ENCODE measurements at places on chromosomes 6 and 20.

DNA sequence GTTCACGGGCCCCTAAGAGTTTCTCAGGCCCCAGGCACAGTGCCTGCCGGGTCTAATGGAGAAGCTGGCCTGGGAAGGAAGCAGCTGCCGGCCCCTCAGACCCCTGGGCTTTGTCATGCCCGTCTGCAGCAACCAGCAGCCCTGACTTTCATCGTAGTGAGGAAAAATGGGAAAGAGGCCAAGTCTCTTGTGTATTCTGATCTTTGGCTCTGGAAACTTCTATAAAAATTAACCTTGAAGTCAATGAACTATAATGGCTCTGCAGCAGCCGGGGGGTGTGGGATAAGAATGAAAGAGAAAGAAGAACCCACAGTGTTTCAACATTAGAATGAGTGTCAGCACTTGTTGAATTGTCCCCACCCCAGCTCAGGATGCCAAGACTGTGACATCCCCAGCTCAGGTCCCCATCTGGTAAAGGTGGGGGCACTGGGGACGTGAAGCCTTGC, 12.9 kb downstream of the TGM2 start:
- DNase-seq = no peak

- peak; percentile 74 for DNase-seq
Measured at GRCh38 chr6:3732345-3733141, 19.0 kb downstream of the PXDC1 start.

- DNase-seq = no peak
Measured at GRCh38 chr6:44223319-44224028, at the start of gene SLC29A1. SLC29A1 (plus strand) TSS chr6:44223595; CDS start chr6:44227314, 3,719 bp downstream.

DNA sequence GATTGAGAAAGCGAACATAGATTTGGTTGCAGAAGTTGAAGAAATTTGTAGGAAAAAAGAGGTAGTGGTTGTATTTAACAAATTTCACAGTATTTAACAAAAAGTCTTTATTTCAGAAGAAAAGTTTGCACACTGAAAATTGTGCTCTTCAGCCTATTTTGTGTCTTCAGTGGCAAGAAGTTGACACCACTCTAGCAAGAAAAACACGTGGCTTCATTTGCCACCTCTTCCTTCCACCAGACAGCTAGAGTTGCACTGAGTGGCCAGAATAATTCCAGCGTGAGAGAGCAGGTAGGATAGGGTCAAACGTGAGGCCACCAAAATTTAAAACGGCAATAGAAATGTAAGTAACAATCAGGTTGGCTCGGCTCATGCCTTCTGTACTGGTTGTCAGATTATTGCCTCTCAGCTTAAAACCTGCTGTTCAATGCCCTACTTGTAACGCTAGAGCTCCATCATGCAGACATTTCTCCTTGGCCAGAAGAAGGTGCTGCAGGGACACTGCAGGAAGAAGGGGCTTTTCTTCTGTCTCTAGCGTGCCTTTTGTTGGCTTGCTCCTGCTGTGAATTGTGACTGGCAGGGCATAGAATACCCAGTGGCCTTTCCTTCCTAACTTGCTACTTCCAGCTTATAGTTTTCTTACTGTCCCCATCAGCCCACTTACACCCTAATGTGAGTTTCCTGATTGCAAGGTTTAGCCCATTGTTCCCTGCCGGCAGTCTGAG, 12.1 kb downstream of the TRAPPC3L start:
- DNase-seq = no peak

DNA sequence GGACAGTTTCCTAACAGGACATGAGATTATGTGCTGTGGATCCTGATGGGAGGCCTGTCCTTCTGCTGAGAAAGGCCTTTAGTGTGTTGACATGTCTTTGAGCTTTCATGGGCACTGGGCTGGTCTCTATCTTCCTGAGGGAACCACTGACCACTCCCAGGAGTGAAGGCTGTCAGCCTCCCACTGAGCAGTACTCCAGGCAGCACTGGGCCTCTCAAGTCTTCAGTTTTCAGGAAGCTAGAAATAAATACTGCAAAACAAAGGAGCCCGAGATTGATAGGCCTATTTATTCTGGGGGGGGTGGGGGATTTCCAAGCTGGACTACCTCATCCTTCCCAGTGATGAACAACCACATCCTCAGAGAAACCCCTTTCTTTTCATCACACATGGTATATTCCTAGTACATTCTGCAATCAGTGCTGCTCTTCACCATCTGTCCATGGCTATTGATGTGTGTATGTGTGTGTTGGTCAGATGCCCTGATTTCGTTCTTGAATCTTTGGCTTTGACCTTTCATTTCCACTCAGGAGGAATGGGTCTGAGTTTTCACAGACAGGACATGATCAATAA, 180.9 kb upstream of the SPTLC3 start:
- DNase-seq = no peak

DNA sequence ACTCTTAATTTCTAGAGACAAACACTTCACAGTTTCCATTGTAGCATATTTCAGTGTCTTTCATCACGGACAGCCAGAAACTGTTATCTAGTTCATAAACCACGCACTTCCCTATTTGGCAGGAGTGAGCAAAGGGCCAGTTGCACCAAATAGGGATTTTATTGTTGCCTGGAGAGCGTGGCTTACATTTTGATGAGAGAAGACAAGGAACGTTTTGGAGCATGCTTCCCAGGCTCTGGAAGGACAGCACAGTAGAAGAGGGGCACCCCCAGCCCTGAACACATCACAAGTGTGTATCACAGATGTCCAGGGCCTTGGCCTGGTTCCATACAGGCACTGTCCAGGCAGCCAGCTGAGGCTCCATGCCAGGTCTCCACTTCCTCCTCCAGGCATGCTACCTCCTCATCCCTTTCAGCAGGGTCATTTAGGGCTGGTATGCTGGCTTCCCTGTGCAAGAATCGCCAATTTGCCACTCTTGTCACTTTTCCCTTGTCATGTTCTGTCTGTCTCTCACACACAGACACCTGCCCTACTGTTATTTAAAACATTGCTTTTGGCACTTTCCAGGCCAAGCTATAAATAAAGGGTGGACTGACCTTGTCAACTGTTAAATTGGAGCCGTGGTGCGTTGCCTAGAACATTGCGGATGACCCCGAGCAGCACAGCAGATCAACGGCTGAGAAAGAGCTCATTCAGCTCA, 235.0 kb upstream of the GMDS start:
- no peak for DNase-seq

- peak; percentile 57 for DNase-seq
Measured at GRCh38 chr20:38426006-38426897, 8.9 kb downstream of the SNHG17 start.

- no peak for DNase-seq
Measured at GRCh38 chr6:36550473-36551000, 3.3 kb upstream of the STK38 start.

- DNase-seq = no peak
Measured at GRCh38 chr6:47334334-47334733, 24.6 kb upstream of the TNFRSF21 start.

- no peak for DNase-seq
Measured at GRCh38 chr20:61963885-61964674, 101.6 kb downstream of the TAF4 start.

DNA sequence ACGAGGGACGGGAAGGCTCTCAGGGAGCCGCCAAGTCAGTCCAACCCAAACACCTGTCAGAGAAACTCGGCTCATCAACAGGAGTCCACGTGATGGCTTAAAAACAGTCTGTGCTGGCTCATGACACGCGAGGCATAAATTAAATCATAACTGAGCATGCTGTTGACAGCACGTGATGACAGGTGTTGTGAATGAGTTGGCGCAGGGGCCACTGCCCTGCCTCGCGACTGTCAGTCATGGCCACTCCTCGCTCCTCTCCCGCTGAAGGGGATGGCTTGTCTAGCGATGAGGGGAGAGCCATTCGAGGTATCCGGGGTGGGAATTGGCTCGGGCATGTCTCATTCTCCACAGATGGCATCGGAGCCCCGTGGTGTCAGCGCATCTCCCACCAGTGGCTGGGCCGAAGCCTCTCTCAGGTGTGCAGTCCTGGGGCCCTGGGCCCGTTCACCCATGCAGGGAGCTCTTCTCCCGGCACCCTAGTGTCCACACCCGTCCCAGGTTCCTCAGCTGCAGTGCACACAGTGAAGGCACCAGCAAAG, 313.3 kb downstream of the BMP7 start:
- no peak for DNase-seq

- no peak for DNase-seq
Measured at GRCh38 chr6:10850728-10851127, 12.4 kb upstream of the MAK start.

DNA sequence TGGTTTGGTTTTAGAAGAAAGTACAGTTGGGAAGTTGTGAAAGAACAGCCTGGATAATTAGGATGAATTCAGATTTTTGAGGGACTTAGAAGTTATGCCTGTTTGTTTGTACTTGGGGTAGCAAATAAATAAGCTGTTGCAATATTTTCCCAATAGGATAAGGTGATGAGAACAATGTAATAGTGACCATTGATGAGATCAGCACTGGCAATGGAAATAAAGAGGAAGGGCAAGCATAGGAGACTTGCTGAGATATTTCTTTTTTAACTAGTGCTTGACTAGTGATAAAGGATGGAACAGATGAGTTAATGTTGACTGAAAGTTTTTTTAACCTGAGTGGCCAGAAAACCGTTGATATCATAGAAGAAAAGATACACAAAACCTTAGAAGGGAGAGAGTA, 498.8 kb downstream of the CDKAL1 start:
- peak; percentile 18 for DNase-seq

- DNase-seq = no peak
Measured at GRCh38 chr6:23027281-23027680, 457.9 kb downstream of the HDGFL1 start.

DNA sequence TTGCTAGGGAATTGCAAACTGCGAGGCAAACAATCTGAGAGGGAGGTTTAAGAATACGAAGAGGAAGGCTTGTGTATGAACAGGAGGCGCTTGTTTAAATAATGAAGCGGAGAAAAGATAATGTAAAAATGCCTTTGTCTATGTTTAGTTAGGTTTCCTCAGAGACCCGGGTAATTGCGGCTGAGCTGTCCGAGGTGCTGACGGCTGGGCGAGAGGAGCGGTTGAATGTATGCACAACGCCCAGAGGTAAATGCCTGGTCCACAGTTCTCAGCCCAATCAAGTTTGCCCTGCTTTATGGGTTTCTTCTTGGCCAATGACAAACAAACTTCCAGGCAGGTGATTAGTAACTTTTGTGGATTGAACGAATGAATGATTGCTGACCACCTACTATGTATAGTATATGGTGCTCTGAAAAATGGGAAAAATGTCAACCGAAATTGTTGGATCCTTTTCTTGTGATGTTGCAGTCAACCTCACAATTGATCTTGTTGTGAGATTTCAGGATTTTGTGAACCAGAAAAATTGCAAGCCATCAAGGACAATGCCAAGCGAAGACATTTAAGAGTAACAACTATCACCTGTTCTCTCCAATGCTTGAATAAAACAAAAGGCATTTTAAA, 38.3 kb upstream of the SLC32A1 start:
- DNase-seq = no peak

DNA sequence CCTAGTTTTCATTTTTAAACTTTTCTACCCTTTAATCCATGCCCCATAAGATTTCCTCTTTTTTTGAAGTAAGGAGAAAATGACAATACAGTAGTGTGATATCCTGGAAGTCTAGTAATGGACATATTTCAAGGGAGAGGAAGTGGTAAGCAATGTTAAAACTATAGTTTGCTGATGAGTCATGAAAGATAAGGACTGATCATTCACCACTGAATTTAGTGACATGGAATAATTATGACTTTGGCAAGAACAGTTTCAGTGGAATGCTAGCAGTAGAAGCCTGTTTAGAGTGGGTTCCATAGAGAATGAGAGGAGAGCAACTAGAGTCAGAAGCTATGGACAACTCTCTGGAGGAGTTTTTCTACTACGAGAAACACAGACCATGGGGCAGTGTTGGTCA, 24.9 kb upstream of the SLC2A12 start:
- no peak for DNase-seq

- no peak for DNase-seq
Measured at GRCh38 chr6:84019141-84019841, 14.3 kb upstream of the MRAP2 start.

DNA sequence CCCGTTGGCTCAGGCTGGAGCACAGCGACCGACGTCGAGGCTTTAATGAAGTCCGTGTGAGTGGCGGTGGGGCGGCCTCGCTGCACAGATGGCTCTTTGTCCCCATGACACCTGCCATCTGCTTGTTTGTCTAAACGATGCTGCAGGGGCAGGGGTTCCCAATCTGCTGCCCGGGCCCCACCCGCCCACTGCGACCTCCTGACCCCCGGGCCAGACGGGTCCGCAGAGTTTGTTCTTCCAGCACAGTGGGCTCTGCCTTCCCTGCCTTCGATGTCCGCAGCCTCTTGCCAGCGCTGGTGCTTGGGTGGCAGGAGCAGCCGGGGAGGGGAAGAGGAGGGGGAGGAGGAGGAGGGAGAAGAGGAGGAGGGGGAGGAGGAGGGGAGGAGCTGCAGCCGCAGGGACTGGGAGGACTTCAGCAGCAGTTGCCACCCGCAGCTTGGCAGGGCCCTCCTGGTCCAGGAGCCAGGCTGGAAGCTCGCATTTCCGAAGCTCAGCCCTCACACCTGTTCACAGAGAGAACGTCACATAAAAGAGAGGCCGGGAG, 210.0 kb downstream of the DLL1 start:
- DNase-seq = no peak

DNA sequence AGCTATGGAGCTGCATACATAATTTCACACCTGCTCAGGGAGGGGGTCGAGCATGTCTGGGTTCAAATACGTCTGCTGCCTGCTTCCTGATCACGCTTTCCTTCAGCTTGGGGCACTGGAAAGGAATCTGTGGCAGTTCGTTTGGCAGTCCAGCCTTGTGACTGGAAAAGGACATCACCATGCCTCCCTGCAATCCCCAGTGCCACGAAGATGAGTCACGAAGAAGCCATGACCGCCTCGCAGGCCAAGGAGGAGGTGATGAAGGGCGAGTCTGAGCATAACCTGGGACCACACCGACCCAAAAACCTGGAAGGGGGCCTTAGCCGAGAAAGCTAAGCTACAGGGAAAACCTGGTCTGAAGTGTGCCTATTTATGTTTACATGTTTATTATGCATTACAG, 13.1 kb downstream of the JAG1 start:
- no peak for DNase-seq

GRCh38 chr20:62588458-62589149, 53.7 kb upstream of the SLCO4A1 start:
- no peak for DNase-seq

GRCh38 chr6:30557683-30557981, 537 bp downstream of the PRR3 start:
- no peak for DNase-seq

DNA sequence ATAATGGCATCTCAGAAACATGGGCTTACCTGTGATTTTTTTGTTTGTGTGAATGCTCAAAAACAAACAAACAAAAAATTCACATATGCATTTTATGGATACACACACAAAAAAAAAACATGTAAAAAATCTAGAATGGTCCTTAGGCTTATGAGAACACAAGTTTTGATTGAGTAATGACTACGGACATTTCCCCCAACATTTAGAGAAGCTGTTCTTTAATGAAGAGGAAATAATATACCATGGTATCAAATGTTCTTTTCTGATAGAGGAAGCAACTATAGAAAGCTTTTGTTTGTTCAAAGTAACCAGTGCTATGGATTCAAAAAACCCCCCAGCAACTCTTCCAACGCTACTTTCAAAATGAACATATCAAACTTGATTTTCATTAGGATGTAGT, 8.6 kb upstream of the CALHM6 start:
- no peak for DNase-seq

- no peak for DNase-seq
Measured at GRCh38 chr20:58286729-58287128, 22.8 kb upstream of the RAB22A start.

- DNase-seq = peak; percentile 14
Measured at GRCh38 chr20:43911066-43911465, 3.6 kb upstream of the TOX2 start.

GRCh38 chr6:35662999-35663398, 25.7 kb downstream of the FKBP5 start:
- DNase-seq = no peak
